ENCODE measurements at places on chromosomes 3 and 15.

DNA sequence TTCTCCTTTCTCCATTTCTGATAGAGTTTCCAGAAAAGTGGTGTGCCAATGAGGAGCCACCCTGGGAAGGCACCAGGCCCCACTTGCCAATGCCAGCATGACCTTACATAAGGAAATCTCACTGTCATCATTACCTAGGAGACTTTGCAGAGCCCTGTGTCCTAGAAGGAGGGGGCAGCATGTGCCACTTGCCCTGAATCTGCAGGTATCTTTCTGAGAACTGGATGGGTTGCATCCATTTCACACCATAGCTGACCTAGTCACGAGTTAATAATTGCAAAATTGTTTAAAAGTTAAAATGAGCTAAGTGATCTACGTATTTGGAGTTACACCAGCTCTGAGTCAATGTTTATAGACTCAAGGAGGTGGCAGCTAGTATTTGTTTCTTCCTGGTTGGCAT is 14.3 kb downstream of the CA12 start:
- DNase-seq: no peak

- no peak for DNase-seq
Measured at GRCh38 chr3:72574144-72574543, 274.1 kb downstream of the SHQ1 start.

- no peak for DNase-seq
Measured at GRCh38 chr3:68006646-68007045, 352.2 kb upstream of the SUCLG2 start.

DNA sequence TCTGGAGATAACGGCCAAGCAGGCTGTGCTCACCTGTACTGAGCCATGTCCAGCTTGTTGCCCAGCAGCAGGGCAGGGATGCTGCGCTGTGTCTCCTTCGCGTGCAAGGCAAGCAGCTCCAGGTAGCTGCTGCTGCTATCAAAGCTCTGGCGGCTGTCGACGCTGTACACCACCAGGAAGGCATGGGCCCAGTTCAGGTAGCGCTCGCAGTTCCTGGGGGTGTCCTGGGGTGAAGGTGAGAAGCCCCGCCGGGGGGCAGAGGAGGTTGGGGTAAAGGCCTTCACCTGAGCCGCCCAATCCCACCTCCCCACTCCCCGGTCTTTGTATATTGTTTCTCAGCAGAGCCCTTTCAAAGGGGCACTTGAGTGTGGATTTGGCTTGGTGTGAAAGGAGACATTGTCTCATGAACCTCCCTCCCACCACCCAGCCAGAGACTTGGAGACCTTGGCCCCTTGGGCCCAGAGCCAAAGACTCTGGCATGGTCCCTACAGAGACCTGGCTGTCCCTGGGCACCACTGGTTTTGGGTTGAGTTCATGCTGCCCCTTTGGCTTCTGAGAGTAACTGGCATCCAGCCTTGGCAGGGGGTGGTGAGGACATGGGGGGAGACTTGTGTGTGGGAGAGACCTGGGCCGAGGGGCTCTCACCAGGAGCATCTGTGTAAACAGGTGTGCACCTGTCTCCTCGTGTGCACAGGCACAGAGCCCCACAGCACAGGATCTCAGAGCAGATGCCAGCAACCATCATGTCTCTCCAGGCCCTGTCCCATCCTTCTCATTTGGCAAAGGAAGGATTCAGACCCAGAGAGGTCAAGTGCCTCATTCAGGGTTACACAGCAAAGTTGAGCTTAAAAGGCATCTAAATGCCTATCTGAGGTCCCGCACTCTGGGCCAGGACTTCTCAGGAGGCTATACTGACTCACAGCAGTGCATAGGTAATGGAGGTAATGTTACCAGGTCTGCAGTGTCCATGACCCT is 9.1 kb downstream of the RASL12 start:
- no peak for DNase-seq

DNA sequence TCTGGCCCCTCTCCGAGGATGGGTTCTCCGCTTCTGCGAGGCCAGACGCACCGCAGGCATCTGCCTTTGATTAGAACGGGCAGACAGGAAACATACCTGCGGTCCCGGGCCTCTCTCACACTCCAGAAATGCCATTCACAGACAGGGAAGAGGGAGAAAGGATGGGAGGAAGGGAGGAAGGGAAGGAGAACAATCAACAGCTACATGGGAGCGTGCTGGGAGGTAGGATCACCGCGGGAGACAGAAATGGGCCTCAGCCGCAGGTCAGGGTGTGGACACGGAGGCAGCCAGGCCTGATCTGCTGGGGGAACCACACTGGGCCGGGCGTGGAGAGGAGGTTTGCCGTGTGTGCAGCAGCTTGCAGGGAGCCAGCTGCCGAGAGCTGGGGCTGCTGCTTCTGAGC is 90.7 kb upstream of the RGMA start:
- no peak for DNase-seq

DNA sequence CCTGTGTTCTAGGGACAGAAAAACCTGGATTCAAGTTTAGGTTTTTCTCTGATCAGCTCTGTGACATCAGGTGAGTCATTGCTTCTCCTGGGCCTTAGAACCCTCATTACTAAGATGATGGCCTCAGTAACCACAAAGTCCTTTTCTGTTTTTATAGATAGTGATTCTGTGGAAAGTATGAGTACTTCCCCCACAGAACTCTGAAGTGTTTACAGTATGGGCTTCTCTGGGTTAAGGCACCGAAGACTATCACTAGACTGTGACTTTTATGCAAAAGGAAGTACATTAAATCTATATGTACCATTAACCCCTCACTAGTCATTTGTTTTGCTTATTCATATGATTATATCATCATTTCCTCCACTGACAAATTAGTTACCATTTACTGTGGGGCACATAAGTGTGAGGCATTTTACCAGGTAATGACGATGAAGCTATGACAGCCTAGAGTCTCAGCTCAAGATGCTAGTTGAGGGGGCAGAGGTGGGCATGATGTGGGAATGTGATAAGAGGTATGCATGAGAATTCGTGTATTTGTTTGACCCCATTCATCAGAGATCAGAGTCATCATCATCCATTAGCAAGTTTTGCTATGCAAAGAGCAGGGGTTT is 15.0 kb upstream of the RORA start:
- no peak for DNase-seq

DNA sequence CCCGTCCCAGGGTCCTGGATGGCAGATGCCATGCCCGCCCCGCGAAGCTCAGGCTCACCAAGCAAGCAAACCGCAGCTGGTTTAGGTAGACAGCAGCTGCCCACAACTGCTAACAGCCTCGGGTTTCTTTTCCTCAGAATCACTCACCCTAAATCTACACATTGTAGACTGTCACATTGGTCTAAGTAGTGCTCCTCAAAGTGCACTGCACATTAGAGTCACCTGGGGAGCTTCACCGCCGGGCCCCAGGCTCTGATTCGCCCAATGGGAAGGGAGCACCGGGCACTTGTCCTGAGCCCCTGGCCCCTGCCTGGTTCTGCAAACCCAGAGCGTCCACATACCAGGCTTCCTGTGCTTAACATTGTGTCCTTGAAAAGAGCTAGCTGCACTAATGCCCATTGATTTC is 752 bp downstream of the OCA2 start:
- DNase-seq: no peak

DNA sequence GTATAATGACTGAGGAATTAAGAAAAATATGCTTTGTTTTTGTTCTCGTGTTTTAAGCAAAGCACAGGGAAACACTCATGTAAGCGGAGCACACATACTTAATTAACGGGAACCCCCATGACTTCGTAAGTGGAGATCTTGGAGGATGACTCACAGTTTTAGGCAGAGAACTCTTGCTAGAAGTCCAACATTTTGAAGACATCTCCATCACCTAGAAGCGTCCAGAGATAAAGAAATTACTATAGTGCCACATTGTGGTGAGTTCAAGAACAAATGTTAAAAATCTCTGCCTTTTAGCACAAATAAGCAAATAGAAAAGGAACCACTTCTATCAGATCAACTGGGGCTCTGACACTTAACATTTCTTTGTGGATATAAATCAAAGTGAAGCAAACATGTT is 194.1 kb upstream of the ARHGEF26 start:
- peak; percentile 1 for DNase-seq

DNA sequence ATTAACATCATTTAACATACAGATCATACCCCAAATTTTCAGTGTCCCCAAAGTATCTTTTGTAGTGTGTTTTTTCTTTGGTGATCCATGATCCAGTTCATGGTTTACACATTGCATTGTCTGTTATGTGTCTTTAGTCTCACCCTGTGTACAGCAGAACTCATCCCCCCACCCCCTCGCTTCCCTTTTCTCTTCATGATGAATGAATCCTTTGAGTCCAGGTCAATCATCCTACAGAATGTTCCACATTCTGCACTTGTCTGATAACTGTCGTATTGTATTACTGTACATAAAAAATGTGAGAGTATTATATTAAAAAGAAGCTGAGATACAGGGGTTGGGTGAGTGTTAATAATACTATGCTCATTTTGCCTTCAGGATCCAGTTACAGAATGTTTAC is 14.6 kb upstream of the NIT2 start:
- no peak for DNase-seq

GRCh38 chr3:13518516-13518953 is 30.4 kb upstream of the FBLN2 start:
- no peak for DNase-seq

DNA sequence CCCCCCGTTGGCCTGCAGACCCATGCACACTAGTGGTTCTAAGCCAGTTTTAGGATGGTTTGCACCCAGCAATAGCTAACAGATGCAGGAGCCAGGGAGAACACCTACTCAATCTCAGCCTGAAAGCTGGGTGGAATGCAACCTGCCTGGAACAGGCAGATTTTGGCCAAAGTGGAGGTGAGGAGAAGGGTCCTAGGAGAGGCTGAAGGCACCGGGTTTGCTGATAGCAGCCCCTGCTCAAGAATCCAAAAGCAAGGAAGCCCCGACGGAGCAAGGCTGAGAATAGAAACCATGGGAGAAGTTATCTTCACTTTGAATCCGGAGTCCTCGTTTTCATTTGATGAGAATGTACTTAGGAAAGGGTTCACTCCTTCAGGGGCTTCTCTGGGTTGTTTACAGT is 9.9 kb downstream of the RRP9 start:
- DNase-seq: no peak

DNA sequence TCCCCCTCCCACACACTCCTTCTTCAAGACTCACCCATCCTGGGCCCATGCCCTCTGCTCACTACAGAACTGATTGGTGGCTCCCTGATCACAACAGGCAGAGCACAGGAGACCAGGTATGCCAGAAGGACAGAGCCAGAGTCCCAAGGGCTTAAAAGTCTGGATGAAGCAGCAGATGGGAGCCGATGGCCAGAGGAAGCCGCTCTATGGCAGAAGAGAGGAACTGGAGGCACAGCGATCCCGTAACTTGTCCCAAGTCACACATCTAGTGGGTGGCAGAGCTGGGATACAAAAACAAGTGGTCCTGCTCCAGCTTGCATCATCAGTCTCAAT is 20.7 kb downstream of the ITGA11 start:
- no peak for DNase-seq

- peak; percentile 41 for DNase-seq
Measured at GRCh38 chr15:94306700-94307650, 75.6 kb downstream of the MCTP2 start.

DNA sequence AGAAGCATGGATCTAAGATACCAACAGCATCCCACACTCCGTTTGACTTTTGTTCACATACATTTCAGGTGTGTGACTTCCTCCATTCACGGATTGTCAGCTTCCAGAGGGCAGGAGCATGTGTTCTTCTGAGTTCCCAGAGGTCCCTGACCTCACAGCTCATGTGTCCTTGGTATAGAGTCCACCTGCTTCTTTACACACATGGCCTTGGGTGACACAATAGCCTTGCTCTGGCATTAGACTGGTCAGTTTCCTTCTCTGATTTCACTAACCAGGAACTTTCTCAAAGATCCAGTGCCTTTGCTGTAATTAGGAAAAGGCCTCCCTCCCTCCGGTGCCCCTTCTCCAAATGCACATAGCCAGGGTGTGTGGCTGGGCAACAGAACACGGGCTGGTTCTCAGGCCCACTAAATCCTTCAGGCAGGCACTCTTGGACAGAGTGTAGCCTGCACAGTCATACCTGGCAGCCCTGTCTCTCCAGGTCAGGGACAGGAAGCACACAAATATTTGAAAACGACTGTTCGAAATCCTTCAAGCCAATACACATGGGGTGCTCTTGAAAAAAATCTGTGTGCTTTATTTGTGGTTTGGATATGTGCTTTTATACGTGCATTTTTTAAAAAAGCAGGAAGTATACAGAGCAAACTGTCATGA is 81.1 kb downstream of the TRIM42 start:
- no peak for DNase-seq

DNA sequence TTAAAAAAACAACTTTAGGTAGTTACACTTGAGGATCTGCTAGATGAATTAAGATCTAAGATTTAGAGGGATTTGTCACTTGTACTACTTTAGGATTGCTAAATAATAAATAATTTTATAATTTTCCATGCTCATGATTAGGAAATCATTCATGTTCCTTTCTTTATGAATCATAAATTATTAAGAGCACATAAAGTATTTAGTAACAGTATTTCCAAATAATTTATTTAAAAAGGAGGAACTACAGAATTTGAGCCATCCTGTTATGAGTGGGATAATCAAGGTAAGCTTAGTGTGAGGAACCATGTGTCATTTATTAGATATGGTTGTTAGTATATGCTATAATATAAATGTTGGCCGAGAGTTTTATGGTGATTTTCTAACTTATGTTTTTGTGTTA is 37.5 kb upstream of the C3orf38 start:
- peak; percentile 39 for DNase-seq

DNA sequence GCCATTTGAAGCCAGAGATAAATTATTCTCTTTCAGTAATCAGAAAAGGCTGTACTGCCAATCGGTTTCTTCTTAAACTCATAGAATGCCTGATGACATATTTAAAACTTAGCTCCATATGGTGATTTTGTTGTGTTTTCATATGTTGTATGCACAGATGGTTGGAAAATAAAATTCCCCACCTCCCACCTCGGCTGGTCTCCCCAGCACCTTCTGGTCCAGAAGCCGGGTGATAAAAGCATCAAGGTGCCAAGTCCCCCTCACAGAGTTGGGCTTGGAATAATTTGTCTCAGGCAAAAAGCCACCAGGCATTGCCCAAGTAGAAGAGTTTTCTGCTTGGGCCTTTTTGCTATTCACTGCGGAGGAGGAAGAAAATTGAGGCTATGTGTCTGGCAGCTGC is 18.4 kb downstream of the LARS2 start:
- DNase-seq: no peak

DNA sequence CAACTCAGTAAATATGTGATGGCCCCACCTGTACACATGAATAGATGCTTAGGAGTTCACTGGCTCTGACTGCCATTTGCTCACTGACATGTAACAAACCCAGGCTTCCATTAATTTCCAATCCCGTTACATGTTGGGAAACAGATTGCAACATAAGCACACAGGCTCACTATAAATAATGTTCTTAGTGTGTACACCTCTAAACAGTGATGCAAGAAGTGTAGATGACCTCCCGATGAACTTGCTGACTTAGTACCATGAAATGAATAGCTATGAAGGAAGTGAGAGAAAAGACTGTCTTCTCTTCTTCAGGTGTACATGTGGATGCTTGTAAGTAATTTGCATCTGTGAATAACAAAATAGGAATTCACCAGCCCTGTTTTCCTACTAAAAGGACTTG is 21.4 kb upstream of the FSIP1 start:
- no peak for DNase-seq

GRCh38 chr3:3053974-3054373 is 56.2 kb downstream of the IL5RA start:
- DNase-seq: no peak

GRCh38 chr3:49535971-49536874 is 18.1 kb upstream of the BSN start:
- DNase-seq: no peak

Measured in inflammatory macrophage treated with lipopolysaccharide for 1 hour (primary cell).